ENCODE measurements at places on chromosomes 4 and X. TPM values are rescaled to one million over a fixed set of nuclear protein-coding genes. Genes with fewer than 3 reads are reported as not detected.
A peak's percentile ranks its signal among the peaks of the same experiment; 100 is the strongest.

TSPAN7 gene
- 24.3 TPM for polyA plus RNA-seq

GNRHR gene
- polyA plus RNA-seq = not detected

GPR82 gene
- 0.50 TPM for polyA plus RNA-seq

KIF4A gene
- 1.4 TPM for polyA plus RNA-seq

CPZ gene
- 4.4 TPM for polyA plus RNA-seq

SPANXN3 gene
- polyA plus RNA-seq = 0.23 TPM

NXF2B gene
- 0.09 TPM for polyA plus RNA-seq

ADH1A gene
- polyA plus RNA-seq = 0.43 TPM

- DNase-seq = no peak
Measured at GRCh38 chr4:142443469-142443868, 402.6 kb downstream of the INPP4B start.

- peak; percentile 84 for DNase-seq
Measured at GRCh38 chr4:2281575-2282343, 19.9 kb upstream of the MXD4 start.

GRCh38 chrX:123817288-123817894, 42.5 kb upstream of the XIAP start:
- no peak for DNase-seq

GRCh38 chr4:128803783-128804182, 5.7 kb upstream of the JADE1 start:
- DNase-seq = no peak

GRCh38 chr4:138494931-138495330, 252.8 kb upstream of the SLC7A11 start:
- no peak for DNase-seq

GRCh38 chr4:183158062-183158461, 59.0 kb downstream of the WWC2 start:
- DNase-seq = no peak

DNA sequence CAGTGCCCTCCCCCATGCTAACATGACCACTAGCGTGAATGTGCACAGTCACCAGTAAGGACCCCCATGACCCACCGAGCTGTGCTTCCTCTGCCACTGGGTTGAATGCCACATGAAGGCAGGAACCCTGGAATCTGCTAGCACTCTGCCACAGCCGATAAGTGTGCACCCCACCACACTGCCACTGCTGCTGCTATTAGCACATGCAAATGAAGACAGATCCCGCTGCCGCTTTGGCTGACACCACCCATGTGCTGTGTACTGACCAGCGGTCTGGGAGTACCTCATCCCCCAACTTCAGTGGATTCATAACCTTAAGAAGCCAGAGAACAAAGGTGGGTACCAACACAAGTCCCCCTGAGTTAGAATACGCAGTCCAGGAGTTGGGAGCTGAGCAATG, 200.9 kb upstream of the ARHGEF9 start:
- no peak for DNase-seq

DNA sequence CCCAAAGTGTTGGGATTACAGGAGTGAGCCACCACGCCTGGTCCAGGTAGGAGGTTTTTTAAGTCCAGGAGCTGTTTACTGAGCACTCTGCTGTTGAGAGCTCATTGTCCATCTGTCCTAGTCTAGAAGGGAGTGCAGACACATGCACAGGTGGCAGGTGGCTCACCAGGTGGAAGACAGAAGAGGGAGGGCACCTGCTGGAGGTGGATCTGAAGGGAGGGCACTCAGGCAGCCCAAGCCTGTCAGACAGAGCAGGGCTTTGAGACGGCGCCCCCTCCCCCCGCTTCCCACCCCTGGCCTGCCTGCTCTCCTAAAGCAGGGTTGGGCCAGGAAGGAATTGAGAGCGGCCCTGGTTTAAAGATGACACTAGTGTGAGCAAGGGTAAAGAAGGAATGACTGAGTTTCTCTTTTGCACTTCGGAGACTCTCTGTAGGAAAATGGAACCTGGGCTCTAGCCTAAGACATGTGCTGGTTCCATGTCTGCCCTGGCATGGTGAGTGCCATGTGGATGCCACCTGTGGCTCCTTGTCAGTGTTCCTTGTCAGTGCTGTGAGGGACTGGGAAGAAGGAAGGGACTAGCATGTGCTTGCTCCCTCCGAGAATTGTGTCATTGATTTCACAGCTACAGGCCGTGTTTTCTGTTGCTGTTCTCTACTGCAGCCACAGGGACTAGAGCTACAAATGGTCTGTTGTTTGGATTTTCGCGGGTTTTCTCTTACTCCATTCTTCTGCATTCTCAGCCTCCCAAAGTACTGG, 108.6 kb downstream of the TNIP2 start:
- DNase-seq = no peak

GRCh38 chr4:98670186-98670585, 11.8 kb upstream of the TSPAN5 start:
- DNase-seq = no peak

- no peak for DNase-seq
Measured at GRCh38 chr4:106395582-106395981, 27.0 kb upstream of the GIMD1 start.

- DNase-seq = no peak
Measured at GRCh38 chr4:7781366-7781765, 158.3 kb downstream of the AFAP1 start.

All from thymus (tissue), 14 donors.